ENCODE measurements at places on chromosomes 1 and 21.

DNA sequence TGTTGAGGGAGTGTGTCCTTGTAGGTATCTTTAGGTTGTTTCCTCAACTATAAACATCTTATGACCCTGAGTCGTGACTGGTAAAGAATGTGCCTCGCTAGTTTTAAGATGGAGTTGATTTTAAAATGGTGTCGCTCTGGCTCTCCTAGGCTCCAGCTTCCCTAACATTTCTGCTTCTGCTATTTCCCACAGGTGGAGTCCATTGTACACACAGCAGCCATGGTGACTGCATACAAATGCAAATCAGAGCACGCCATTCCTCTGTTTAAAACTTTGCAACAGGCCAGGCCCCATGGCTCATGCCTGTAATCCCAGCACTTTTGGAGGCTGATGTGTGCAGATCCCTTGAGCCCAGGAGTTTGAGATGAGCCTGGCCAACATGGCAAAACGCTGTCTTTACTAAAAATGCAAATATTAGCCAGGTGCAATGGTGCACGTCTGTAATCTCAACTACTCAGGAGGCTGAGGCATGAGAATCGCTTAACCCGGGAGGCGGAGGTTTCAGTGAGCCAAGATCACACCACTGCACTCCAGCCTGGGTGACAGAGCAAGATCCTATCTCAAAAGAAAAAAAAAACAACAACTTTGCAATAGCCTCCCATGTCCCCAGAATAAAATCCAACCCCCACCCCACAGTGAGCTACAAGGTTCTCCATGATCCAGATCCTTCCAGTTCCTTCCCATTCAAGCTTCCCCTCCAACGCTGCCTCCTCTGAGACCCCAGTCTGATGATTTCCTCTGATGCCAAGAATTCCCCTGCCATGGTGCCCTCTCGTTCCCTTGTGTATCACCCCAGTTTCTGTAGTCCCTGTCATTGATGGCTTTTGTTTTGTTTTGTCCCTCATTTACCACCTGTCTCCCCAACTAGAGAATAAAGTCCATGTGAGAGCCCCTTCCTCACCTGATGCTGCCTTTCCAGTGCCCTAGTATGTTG lies 36.9 kb upstream of the KLHDC7A start:
- no peak for DNase-seq

- no peak for DNase-seq
Measured at GRCh38 chr21:36784947-36785346, 86.0 kb downstream of the SIM2 start.

DNA sequence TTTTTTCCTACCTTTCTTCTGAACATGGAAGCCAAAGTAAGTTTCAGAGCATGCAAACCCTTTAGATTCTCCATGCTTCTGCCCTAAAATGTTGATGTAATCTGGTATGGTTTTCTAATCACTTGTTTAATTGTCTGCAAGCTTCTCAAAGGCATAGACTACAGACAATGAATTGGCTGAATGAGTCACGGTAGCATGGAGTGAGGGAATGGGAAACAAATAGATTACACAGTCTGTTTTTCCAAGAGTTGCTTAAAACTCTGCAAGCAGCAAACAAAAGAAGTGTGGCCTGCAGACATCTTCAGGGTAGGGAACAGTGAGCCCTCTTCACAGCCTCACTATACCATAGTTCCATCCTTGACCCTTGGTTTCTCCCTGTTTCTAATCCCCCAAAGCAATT lies 326.0 kb downstream of the BARHL2 start:
- DNase-seq: peak; percentile 13

GRCh38 chr1:158002022-158002630 lies 8.7 kb downstream of the KIRREL1 start:
- DNase-seq: peak; percentile 67

DNA sequence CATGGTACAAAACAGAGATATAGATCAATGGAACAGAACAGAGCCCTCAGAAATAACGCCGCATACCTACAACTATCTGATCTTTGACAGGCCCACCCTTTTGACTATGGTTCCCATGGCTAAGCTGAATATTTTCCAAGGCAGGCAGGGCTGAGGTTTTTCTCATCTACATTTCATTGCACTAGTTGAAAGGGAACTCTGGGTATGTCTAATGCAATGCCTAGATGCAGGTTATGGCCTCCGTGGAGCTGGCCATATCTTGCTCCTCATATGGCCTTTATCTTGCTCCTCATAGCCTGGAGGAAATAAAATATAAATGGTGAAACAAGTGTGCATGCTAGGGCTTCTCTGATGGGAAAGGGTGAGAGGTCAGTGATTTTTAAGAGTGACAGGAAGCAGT lies 10.6 kb downstream of the SPRR5 start:
- DNase-seq: no peak

GRCh38 chr1:244046907-244047611 lies 4.0 kb upstream of the ZBTB18 start:
- DNase-seq: peak; percentile 47

GRCh38 chr1:192809307-192810252 lies 741 bp downstream of the RGS2 start:
- peak; percentile 41 for DNase-seq

DNA sequence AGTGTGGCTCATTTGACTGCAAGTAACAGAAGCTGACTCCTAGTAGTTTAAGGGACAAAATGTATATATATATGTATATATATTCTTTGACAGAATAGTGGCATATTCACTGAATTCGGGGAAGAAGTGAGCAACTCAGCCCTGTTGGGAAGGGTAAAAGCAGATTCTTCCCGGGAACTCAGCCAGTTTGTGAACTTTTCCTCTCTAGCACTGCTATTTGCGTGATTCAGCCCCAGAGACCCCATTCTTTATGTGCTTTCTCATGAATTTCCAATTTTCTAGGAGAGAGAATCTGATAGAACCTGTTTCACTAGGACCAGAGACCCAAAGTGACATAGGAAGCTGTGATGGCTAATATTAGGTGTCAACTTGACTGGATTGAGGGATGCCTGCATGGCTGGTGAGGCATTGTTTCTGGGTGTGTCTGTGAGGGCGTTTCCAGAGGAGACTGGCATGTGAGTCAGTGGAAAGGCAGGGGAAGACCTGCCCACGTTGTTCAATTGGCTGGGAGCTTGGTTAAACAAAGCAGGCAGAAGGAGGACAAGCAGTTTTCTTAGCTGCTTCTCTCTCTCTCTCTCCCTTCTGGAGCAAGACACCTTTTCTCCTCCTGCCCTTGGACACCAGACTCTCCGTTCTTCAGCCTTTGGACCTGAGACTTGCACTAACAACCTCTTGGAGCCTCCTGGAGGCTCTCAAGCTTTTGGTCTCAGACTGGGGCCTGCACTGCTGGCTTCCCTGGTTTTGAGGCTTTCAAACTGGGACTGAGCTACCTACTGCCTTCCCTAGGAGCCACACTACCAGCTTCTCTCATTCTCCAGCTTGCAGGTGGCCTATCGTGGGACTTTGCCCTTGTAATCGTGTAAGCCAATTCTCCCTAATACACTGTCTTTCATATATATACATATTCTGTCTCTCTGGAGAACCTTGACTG lies 93.4 kb upstream of the KCNK1 start:
- no peak for DNase-seq

GRCh38 chr1:31627301-31627929 lies 9.9 kb downstream of the HCRTR1 start:
- peak; percentile 48 for DNase-seq

- DNase-seq: no peak
Measured at GRCh38 chr1:185896863-185897262, 162.7 kb downstream of the HMCN1 start.

DNA sequence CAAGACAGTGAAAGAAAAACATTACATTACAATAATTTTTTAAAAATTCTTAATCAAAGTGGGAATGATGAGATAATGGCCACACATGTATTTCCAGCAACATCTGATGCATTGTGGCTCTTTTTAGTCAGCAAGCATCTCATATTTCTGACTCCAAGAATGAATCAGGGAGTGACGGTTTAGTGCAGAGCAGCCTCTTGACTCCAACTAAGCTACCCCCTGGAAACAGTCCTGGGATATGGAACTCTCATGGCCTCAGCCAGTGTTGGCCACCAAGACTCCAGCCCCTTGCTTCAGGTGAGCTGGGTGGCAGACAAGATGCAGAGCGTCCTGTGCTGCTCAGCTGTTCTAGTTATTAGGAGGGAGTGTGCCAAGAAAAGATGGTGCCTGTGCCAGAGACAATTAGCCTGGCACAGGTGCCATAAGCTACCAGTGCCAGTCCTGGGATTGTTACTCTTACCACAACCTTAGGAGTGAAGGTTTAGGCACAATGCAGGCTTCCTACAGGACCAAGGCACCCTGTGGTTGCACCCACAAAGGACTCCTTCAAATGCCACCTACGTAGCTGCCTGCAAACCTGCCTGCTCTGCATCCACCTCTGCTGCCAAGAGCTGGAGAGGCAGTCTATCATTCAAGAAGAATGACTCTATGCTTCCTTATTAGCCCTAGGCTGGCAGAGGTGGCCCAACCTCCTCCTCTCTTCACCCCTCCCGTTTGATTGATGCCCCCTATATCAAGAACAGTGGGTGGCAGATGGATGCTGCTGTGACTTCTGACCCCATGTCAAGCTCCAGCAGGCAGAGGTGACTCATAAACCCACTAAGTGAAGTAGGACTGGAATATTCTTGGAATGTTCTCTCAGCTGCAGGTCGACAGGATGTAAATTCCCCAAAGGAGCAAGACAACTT lies 6.0 kb upstream of the SEC16B start:
- peak; percentile 59 for DNase-seq

DNA sequence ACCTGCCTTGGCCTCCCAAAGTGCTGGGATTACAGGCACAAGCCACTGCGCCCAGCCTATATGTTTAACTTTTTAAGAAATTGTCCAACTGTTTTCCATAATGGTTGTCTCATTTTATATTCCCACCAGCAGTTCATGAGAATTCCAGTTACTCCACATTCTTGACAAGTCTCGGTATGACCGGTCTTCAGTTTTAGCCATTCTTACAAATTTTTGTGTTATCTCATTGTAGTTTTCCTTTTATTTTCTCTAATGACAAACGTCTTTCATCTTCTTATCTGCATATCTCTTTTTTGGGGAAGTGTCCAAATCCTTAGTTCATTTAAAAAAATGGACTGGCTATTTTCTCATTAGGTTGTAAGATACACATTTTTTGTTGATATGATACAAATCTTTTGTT lies 132.5 kb downstream of the HS2ST1 start:
- no peak for DNase-seq

DNA sequence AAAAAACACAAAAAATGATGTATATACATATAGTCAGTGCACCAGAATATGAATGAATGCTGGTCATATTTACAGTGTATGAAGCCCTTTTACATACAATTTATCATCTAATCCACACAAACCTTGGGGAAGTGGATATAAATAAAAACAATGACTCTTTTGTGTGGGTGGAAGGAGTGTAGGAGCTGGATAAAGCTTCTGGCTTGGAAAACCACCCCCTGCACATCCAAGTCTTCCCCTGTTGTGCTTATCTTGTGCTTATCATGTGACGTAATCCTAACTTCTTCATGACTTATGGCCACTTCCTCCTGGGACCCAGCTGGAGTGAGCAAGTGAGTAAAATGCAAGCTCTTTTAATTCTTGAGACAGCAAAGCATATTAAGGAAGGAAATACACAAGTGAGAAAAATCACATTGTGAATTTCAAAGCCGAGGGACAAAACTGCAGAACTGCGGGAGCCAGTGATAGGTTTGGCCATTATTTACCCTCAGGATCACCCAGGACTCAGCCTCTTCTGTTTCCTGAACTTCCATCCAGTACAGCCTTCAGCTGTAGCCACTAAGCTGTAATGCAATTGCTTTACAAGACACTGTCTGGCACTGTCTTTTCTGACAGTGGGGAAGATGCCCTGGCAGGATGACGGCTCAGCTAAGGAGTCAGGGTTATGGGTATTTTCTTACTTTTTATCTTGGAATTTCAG lies 104.0 kb upstream of the PPM1J start:
- peak; percentile 97 for DNase-seq

DNA sequence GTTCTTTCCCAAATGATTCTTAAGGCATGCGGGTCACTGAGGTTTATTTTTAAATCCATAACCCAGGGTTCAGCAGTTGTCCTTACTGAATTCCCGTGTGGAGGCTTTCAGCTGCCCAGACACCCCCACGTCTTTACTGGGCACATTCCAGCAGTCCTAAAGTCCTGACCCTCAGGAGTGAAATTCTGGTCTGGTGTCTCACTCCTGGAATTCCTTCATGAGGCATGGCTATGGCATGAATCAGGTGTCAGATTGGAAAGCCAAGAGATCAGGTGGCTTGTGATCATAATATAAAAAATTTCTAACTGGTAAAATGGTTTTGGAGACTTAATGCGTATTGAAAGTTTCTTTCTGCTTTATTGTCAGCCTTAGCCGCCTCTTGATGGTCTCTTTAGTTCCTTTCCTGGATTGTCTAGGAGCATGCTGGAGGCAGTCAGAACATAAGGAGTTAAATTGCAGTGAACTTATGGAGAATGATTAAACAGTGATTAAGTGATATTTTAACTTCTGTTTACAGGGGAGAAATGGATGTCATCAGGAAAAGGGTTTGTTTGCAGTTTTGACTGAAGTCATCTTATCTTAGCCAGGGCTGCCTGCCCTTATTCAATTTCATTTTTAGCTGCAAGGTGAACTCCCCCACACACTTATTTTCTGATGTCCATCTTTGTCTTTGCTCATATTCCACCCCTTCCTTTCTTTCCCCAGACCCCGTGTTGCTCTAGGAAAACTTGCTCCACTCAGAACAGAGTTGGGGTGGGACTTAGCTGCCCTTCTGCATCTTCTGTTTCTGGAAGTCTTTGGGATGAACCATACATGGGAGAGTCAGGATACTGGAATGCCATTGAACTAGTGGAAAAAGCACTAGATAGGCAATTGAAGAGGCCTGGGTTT lies 25.7 kb upstream of the MACF1 start:
- DNase-seq: peak; percentile 88

GRCh38 chr21:41653954-41654491 lies 112.8 kb downstream of the RIPK4 start:
- peak; percentile 55 for DNase-seq

DNA sequence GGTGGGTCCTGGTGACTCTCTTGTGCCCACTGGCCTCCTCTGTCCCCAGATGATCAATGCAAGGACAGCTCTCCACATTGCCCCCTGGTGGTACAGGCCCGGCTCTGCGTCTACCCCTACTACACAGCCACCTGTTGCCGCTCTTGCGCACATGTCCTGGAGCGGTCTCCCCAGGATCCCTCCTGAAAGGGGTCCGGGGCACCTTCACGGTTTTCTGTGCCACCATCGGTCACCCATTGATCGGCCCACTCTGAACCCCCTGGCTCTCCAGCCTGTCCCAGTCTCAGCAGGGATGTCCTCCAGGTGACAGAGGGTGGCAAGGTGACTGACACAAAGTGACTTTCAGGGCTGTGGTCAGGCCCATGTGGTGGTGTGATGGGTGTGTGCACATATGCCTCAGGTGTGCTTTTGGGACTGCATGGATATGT lies 10.8 kb downstream of the ADAMTSL4 start:
- no peak for DNase-seq

DNA sequence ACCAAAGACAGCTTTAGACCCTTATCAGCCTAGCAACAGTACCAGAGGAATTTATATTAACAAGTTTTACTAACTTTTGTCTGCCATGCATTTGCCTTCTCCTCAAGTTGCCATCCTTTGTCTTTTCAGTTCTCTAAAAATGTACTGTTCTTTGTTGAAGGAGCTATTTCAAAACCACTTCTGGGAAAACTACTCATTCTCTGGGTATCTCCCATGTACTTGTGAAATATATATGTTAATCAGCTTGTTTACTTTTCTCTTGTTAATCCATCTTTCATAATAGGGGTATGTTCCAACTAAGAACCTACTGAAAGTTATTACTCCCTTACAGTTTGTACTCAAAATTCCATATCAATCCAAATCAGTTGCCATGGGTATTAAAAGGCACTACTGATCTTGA lies 16.3 kb downstream of the DPYD start:
- peak; percentile 95 for DNase-seq

All from amniotic epithelial cell (primary cell).